ENCODE measurements at places on chromosomes 16 and 17.

DNA sequence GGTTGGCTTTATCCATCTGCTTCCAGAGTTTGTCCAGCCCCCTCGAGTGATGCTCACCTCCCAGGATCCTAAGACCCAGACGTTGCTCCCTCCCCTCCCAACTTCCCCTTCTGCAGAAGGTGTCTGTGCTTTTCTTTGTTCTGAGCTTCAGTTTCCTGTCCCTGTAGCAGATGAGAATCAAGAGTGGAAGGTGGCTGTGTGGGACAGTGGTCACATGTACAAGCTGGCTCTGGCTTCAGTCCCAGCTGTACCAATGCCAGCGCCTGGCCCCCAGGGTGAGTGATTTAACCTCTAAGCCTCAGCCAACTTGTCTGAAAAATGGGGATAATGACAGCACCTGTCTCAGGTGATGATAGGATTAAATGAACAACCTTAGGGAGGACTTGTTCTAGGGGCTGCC, 7.7 kb downstream of the PRR15L start:
- DNase-seq: no peak

DNA sequence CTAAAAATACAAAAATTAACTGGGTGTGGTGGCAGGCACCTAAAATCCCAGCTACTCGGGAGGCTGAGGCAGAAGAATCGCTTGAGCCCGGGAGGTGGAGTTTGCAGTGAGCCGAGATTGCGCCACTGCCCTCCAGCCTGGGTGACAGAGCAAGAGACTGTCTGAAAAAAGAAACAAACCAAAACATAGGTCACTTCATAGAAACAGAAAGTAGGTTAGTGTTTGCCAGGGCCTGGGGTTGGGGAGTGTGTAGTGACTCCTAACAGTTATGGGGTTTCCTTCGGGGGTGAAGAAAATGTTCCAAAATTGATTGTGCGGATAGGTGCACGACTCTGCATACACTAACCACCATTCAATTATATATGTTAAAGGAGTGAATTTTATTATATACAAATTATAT, 59.2 kb downstream of the ATP2C2 start:
- no peak for DNase-seq

DNA sequence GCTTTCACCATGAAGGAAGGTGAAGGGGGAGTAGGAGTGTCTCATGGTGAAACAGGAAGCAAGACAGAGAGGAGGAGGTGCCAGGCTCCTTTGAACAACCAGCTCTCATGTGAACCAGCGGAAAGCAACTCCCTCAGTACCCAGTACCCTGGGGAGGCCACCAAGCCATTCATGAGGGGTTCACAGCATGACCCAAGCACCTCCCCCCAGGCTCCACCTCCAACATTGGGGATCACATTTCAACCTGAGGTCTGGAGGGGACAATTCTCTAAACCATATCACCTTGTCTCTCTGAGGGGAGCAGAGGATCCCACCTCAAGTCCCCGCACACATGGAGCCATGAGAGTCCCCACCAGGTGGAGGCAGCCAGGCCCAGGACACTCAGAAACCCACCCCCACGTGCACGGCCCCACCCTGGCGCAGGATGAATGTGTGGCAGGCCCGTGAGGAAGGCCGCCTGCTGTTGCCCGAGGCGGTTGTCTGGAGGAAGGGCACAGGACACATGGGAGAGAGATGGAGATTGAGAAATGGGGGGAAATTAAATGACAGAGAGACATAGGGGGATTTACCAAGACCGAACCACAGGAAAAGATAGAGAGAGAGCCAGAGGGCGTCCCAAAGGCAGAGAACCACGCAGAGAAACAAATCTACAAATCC, 85.9 kb downstream of the TMEM132E start:
- DNase-seq: no peak

DNA sequence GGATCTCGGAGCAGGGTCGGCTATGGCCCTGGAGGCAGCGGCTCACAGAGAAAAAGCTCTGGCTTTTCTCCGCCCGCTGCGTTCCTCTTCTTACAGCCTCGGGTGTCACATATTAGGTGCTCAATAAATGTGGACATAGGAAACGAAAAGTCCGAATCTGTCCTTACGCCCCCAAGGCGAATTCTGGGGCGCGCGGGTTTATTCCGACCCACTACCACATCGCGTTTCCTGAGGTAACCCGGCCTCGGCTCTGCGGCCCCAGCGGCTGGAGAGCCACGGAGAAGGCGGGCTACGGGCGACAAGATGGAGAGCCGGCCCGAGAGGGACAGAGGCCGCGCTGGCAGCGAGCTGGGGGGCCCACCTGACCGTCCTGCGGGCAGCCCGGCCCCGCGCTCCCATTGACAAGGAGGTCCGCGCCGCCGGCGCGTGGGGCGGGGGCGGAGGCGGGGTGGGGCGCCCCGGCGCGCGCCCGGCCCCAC, 573 bp upstream of the GNAO1 start:
- DNase-seq: no peak

DNA sequence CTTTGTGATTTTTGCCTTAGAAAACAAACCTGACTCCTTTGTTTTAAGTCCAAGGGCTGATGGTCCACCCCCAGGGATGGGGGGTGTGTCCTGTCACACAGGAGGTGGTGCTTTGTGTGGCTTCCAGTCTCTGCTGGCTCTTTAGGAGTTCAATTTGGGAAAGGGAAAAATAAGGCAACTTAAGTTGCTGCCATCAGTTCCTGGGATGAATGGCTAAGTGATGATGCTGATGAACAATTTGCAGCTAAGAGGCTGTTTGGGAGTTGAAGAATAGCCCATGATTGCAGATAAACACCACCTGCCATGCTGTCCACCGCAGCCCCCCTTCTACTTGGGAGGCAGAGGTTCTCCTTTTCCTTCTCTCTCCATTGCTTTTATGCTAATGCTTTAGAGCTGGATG, 40.2 kb downstream of the ARL4D start:
- no peak for DNase-seq

DNA sequence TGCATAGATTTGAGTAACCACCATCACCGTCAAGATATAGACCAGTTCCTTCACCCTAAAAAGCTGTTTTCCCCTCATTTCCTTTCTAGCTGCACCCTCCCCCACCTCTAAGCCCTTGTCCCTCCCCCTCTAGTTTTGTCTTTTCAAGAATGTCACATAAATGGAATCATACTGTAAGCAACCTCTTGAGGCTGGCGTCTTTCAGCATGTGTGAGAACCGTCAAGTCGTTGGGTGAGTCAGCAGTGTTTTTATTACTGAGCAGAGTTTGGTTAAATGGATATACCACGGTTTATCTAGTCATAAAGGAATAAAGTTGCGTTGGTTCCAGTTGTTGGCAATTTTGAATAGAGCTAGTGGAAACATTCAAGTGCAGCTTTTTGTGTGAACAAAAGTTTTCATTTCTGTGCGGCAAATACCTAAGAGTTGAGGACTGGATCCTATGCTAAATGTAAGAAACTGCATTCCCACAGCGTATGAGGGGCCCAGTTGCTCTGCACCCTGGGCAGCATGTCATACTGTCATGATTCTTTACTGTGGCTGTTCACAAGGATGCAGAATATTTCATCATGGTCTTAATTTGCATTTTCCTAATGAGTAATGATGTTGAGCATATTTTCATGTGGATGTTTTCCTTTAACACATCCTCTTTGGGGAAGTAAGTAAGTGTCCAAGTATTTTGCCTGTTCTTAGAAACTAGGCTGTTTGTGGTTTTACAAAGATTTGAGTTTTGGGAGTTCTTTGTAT, 264.3 kb downstream of the CPPED1 start:
- no peak for DNase-seq

GRCh38 chr17:30273373-30273772, 18.4 kb downstream of the BLMH start:
- DNase-seq: no peak

DNA sequence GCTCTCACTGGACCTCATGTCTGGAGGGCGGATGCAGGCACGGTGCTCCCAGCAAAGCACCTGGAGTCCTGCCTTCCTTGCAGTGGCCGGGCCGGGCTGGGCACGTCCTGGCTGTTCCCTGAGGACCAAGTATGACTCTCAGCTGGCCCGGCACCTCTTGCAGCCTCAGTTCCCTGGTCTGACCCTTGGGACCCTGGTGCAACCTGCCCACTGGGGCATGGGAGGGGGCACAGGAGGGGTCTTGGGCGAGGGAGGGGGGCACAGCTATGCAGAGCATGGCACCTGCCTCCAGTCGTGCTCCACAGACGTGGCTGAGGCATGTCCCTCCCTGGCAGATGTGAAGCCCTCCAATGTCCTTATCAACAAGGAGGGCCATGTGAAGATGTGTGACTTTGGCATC, 19.6 kb downstream of the MAP2K3 start:
- no peak for DNase-seq

DNA sequence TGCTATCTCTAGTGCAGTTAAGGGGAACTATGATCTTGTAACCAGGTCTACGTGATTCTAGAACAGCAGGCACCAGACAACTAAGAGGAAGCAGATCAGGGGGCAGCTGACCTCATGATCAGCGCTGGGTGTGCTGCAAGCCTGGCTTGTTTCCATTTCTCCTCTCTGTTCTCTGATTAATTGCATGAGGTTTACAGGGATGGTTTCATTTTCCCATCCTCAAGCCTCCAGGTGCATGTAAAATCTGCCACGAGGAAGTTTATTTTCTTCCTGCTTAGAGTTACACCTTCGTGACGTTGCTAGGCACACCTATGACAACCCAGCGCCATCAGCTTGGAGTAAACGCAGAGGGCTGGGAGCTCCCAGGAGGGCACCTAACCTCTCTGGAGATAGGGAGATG, 4.3 kb upstream of the NUPR1 start:
- DNase-seq: no peak

- DNase-seq: no peak
These were observed 12.4 kb downstream of the PRSS27 start for GRCh38 chr16:2707368-2708289.

DNA sequence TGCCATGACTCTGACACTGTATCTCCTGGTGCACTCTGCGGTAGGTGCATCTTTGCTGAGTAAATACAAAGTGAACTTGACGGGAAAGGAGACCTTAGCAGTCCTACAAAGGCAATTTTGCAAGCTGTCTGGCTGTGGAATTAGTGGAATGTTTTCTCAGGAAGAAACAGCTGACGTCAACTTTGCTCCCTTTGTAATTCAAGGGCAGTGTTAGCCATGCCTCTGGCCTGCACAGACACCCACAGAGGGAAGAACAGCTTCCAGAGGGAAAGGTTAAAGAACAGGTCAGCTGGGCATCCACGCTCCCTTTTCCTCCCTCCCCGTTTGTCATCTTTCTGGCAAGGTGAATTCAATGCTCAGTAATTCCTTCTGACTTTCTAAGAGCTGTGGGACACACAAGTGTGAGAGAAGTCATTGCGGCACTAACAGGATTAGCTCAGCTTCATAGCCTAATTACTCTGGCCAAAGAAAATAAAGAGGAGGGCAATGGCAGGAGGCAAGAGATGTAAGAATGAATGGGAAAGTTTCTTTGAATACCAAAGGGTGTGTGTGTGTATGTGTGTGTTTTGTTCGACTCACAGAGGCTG, 476.9 kb upstream of the GOT2 start:
- DNase-seq: peak; percentile 84

GRCh38 chr17:41339571-41340172, 11.0 kb downstream of the KRT33A start:
- no peak for DNase-seq

GRCh38 chr17:59406808-59407381, 75.4 kb downstream of the YPEL2 start:
- DNase-seq: no peak

- no peak for DNase-seq
These were observed 4.2 kb downstream of the RPS6KB1 start for GRCh38 chr17:59897090-59897489.

- no peak for DNase-seq
These were observed 144.0 kb upstream of the CHMP6 start for GRCh38 chr17:80847496-80848230.

DNA sequence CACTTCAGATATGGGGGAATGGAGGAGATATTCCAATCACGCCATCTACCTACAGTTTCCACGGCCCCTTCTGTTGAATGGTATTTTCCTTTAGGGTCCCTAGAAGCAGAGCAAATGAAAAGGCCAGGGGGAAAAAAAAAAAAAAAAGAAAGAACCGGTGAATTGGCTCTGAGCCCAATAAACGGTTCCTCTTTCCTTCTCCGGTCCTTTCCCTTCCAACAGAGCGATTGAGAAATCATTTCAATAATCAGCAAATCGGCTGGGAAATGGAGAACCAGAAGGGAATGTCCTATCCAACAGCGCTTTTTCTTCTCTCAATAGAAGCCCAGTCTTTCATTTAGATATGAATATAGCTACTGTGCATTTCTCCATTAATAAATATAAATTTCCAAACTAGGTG, 26.8 kb upstream of the HOXB13 start:
- DNase-seq: no peak

DNA sequence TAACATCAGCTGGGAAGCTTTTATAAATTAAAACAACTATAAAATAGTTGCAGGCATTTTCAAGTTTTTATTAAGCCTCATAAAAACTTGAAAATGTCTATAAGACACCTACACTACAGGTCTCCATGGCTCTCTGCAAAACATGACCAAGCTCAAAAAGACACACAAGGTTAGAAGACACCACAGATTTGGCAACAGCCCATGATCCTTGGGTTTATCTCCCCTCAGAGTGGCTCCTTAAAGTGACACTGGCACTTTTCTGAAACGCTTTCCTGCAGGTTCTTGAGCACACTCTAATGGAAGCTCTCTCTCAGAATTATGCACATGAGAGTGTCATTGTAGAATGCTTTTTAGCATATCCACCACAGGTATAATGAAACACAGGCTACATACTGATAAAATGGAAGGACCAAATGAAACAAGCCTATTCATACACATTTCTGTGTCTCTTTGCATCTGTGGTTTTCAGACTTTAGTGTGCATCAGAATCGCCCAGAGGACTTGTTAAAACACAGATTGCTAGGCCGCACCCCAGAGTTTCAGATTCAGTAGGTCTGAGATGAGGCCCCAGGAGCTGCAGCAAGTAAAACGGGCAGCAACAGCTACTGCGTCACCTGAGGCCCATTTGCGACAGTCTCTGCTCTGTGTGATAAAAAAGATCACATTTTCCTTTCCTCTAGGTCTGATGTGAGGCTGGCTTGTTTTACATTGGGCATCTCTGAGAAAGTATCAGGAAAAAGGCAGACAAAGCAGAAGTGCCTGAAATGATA, 75.0 kb upstream of the WSB1 start:
- no peak for DNase-seq

DNA sequence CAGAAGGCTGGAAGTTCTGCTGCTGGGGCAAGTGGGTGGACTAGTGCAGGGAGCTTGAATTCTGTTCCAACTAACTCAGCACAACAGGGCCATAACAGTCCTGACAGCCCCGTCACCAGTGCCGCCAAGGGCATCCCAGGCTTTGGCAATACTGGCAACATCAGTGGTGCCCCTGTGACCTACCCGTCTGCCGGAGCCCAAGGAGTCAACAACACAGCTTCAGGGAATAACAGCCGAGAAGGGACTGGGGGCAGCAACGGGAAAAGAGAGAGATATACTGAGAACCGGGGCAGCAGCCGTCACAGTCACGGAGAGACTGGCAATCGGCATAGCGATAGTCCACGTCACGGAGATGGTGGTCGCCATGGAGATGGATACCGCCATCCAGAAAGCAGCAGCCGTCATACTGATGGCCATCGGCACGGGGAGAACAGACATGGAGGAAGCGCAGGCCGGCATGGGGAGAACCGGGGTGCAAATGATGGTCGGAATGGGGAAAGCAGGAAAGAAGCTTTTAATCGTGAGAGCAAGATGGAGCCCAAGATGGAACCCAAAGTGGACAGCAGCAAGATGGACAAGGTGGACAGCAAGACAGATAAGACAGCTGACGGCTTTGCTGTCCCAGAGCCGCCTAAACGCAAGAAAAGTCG, 9.4 kb upstream of the PSMC5 start:
- DNase-seq: no peak
